ENCODE measurements at places on chromosomes 6 and 20.
A peak's percentile ranks its signal among the peaks of the same experiment; 100 is the strongest.

GRCh38 chr6:53148684-53149083 lies at the start of gene GCM1:
Gene GCM1, minus strand, starts transcription at chr6:53148841. Its CDS starts 3,209 bp downstream, at chr6:53145632.
- DNase-seq = no peak

DNA sequence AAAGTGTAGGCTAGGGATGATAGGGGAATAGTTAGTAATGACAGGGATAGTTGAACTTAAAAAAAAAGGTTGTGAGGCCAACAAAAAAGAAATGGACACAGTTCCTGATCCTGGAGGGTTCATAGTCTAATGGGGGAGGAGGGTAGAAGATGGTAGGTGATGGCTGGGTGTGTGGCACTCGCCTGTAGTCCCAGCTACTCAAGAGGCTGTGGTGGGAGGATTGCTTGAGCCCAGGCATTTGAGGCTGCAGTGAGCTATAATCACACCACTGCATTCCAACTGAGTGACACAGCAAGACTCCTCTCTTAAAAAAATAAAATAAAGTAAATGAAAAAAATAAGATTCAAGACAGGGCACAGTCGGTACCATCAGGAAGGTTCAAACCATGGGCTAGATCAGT lies 2.4 kb upstream of the MICB start:
- DNase-seq = no peak

- no peak for DNase-seq
These were observed 95.2 kb upstream of the INSM1 start for GRCh38 chr20:20272686-20273085.

GRCh38 chr6:3265671-3266070 lies 6.9 kb downstream of the PSMG4 start:
- no peak for DNase-seq

GRCh38 chr20:34109442-34109841 lies 2.6 kb downstream of the EIF2S2 start:
- no peak for DNase-seq

- no peak for DNase-seq
These were observed 54.8 kb downstream of the GPX5 start for GRCh38 chr6:28580475-28580874.

GRCh38 chr6:133788556-133788955 lies 100.4 kb upstream of the TCF21 start:
- DNase-seq = no peak

- DNase-seq = no peak
These were observed 9.8 kb downstream of the BCAS4 start for GRCh38 chr20:50804437-50805348.

- no peak for DNase-seq
These were observed 223.6 kb downstream of the TTLL2 start for GRCh38 chr6:167548451-167548850.

DNA sequence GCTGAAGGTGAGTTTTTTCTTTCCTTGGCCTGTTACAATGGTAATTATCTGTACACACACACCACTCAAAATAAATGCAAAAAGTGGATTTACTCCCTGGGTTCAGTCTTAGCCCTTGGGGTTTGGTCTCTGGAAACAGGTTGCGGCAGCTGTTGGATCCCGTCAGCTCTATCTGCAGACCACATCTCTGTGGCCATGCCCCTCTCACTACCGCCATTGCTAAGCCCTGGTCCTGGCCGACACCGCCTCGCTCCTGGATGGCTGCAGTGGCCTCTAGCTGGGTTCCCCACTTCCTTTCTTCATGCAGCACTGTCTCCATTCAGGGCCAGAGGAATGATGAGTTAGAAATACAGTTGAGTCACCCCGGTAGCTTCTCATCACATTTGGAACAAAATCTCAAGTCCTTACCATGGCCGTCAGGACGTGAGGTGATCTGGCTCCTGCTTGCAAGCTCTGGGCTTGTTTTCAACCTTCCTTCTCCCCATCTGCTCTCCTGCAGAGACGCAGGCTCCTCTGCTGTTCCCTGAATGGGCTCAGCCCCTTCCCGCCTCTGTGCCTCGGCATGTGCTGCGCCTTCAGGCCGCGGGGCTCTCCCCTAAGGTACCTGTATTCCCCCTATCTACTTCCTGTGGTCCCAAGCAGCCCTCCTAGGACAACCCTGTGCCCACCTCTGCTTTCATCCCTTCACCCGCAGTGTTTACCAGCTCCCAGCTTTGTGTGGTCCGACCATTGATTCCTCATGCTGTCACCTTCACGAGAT lies 38.0 kb downstream of the EFCAB8 start:
- DNase-seq = no peak

GRCh38 chr6:70175770-70176169 lies 127.1 kb downstream of the COL9A1 start:
- no peak for DNase-seq

DNA sequence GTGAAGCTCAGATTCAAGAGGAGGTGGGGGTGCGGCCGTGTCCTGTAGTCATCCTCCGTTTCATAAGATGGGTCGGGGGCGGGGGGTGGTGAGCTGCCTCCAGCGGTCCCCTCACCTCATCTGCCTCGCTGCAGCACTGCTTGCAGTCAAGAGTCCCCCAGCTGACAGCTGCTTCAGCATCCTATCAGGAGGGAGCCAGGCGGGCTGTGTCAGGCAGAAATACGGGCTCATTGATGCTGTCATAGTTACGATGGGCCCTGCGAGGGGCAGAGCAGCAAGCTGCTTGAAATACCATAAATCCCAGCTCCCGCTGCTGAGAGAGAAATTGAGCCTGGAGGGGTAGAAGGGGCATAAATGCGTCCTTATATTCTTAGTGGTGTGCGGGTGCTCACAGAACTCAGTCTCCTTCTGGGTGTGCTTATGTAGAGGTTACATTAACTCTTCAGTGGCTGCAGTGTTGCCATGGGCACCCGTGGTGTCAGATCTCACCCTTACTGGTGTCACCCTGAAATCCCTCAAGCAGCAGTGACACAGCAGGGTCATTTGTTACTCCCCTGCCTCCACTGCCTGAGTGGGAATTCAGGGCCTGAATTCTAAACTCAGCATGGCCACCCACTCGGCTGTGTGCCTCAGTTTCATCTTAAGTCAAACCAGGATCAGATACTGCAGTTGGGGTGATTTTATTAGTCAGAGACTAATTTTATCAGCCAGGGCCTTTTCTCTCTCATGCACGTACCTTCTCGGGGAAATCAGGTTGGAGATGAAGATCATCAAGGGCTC lies 21.8 kb downstream of the CCDC167 start:
- DNase-seq = no peak

DNA sequence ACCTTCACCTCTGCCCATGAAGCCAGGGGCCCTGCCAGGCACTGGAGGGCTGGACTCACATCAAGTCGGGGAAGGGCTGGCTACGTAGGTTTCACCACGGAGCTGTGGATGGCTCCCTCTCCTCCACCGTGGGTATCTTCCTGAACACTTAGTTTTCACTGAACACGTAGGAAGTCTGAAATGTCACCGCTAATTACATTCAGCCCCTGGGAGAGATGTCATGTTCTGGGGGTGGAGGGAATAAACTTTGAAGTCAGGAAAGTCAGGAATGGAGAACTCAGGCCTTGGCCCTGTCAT lies 6.5 kb downstream of the LHFPL5 start:
- DNase-seq = no peak

DNA sequence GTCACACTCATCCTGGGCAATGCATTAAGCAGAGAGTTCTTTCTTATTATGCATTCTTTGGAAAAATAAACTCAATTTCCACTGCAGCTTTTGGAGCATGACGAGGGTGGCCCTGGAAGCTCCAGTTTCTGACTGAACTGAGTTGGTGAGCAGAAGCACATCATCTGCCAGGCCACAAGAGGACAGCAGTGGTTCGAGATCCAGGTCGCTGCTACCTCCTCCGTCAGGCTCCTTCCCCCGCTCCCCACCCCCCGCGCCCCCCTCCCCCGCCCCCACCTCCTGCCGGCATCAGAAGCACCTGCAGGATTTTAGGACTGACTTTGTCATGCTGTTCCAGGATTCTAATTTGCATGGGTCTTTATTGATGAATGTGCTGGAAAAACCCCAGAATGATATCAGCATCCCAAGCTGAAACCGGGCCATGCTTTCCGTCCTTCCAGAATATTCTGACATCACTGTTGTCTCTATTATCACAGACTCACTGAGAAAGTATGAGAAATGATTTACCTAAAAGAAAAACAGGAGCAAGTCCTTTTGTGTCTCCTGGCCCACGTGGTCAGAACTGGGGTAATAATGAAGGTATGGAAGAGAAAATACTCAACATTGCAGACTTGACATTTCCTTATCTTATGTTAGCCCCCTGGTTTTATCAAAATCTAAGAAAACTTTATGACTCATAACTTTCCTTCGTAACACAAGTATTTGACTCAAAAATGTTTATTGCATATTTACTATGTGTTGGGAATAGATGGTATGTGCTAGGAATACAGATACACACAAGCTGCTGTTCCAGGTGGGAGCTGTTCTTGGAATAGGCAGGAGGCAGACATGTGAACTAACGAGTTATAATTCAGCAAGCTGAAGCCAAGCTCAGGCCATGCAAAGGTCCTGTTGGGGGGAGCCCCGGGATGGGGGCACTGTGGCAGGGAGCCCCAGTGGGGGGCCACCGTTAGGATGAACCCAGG lies 220.2 kb upstream of the EXOC2 start:
- DNase-seq = peak; percentile 58

- DNase-seq = peak; percentile 64
These were observed 1.1 kb downstream of the RGS17 start for GRCh38 chr6:153129873-153130514.

- no peak for DNase-seq
These were observed 69.4 kb upstream of the NAA20 start for GRCh38 chr20:19947611-19948264.

Measured in ecto neural progenitor cell (in vitro differentiated cells).